ENCODE measurements at places on chromosomes 4 and X.

GRCh38 chrX:56762220-56762619 lies 33.2 kb downstream of the NBDY start:
- no peak for DNase-seq

DNA sequence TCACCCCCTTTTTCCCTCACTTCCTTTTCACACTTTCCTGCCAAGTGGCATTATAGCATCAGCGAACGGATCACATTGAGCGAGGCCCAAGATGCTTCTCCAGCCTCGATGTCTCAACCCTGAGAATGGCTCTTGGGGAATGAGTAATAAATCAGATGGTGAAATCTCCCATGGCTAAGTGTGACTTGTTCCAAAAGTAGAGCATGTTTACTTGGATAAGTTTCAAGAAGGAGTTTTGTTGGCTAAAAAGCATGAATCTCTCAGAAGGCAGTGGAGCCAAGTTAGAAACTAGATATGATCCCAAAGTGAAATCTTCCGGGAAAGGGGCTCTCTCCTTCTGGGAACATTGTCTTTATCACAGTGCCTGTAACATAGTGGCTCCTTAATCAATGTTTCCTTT lies 316.3 kb downstream of the CAMK2D start:
- no peak for DNase-seq

DNA sequence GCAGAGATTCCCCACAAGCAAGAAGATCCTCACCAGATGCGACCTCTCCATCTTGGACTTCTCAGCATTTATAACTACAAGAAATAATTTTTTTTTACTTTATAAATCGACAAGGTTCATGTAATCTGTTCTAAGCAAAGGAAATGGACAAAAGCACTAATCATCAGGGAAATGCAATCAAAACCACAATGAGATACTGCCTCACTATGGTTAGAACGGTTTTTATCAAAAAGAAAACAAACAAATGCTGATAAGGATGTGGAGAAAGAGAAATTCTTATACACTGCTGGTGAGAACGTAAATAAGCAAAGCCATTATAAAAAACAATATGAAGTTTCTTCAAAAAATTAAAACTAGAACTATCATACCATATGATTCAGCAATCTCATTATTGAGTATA lies 1382.6 kb downstream of the ARAP2 start:
- DNase-seq, result no peak

GRCh38 chrX:108211301-108211700 lies 119.7 kb downstream of the ATG4A start:
- DNase-seq, result no peak

DNA sequence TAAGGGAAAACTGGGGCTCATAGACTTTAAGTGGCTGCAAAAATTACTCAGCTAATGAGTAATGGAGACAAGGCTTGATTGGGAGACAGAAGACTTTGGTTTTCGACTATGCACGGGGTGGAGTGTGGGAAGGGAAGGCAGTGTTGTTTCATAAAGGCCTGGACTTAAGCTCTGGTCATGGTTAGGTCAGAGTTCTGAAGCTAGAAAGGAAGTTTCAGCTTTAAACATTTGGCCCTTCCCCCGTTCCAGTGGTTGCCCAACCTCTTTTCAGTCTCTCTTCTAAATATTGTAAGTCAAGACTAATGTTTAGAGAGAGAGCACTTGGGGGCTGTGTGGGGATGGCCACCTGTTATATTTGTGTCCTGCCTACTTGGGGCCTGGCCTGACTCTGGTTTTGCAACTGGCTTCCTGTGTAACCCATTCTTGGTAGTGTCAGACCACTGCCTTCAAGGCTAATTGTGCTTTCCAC lies 21.0 kb downstream of the MSN start:
- no peak for DNase-seq

GRCh38 chr4:176320976-176321361 lies 1.2 kb downstream of the SPCS3 start:
- no peak for DNase-seq

- DNase-seq, result no peak
Measured at GRCh38 chrX:133715715-133716114, 269.7 kb downstream of the GPC3 start.

All from stimulated activated CD4-positive, alpha-beta T cell treated with anti-CD3 and anti-CD28 coated beads, Interleukin-4, amount 100 ng/mL, for 48 hours (primary cell).